ENCODE measurements at places on chromosomes 2 and 18.

DNA sequence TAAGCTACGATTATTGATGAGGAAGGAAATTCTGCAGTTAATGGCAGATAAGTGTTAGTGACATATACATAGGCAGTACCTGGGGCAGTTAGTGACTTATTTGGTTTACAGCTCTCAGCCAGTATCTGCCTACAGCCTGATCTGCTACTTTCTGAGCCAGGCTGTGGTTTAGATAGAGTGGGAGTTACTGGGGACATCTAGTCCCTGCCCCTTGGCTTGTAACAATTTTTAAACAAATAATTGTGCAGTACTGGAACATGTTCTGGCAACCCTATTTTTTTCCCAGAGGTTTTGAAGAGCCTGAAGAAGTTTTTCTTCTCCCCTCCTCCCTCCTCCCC, 2.3 kb downstream of the KIF5C start:
- DNase-seq, result no peak

- DNase-seq, result no peak
Measured at GRCh38 chr18:379681-380330, 112.0 kb upstream of the THOC1 start.

DNA sequence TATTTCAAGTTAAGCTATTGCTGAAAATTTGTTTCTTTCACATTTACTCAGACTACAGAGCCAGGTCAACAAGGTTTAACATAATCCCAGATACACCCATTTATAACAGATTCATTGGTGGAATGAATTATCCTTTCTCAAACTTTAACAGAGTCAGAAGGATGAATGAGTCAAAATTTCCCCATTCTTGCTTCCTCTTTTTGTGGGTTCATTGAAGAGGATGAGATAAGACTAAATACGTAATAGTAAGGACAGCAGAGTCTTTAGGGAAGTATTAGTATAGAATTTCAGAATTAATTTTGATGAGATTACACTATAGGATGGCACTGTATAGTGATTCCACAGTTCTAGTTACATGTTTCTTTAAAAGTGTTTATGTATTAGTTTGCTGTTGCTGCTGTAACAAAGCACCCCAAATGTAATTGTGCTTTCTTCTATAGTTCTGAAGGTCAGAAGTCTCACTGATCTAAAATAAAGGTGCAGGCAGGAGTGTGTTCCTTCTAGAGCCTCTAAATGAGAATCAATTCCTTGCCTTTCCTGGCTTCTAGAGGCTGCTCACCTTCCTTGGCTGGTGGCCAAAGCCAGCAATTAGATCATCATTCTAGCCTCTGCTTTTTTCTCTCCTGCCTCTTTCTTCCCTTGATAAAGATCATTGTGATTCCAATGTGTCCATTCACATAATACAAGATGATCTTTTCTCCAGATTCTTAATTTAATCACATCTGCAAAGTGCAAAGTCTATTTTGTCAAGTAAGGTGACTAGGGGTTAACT, 309.3 kb upstream of the PIK3C3 start:
- no peak for DNase-seq

DNA sequence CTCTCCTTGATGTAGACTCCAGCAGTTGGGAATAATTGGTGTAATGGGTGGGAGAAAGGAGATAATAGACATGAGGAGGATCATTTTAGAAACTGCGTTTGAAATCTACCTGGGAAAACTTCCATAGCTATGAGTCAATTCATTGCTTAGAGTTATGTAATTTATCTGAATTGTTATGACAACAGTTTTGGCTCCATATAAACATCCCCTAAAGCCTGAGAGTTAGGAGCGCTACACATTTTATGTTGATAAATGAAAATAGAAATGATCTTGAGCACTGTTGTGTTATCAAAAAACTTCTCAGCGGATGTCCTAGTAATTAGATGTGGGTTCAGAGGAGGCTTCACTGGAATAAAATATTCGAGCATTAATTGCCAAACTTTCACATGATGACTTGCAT, 573.4 kb downstream of the TSN start:
- no peak for DNase-seq

- no peak for DNase-seq
Measured at GRCh38 chr2:102717308-102718018, 44.4 kb upstream of the TMEM182 start.

DNA sequence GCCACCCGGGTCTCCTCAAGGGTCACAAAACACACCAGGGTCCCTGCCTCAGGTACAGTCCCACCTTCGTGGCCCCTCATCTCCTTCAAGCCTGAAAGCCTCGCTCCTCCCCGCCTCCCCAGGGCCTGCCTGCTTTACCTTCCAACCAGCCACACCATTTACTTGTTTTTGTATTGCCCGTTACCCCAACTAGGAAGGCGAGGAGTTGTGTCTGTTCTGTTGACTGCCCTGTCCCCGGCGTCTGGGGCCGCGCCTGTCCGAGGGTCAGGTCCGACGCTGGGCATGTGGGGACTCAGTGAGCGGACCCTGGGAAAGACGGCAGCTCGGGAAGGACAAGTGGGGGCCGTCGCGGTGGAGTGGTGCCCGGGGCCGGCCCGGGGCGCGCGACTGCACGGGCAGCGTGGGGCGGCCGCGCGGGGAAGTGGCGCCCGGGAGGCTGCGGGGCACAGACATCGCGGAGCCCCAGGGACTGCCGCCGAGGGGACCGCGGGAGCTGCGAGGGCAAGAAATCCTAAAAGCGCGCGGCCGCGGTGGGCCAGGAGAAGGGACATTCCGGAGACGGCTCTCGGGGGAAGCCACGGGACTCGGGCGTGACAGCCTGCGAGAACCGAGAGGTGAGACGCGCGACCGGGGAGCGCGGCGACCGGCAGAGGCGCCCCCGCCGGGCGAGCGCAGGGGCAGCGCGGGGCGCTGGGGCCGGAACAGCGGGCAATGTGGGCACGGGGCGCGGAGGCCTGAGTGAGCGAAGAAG, 797 bp upstream of the GRHL1 start:
- peak; percentile 16 for DNase-seq

DNA sequence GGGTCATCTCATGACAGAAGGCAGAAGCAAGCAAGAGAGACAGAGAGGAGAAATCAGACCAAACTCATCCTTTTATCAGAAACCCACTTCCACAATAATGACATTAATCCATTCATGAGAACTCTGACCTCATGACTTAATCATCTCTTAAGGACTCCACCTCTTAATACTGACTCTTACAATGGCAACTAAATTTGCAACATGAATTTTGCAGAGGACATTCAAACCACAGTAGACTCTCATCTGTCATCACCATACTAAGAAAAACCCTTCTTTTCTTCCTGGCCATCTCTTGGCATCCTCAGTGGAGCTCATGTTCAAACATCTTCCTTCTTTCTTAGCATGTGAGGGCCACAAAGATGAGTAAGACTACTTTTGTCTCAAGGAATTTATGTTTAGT, 476.2 kb upstream of the RAB12 start:
- DNase-seq, result no peak

GRCh38 chr2:206766057-206766930, 888 bp downstream of the FASTKD2 start:
- no peak for DNase-seq

DNA sequence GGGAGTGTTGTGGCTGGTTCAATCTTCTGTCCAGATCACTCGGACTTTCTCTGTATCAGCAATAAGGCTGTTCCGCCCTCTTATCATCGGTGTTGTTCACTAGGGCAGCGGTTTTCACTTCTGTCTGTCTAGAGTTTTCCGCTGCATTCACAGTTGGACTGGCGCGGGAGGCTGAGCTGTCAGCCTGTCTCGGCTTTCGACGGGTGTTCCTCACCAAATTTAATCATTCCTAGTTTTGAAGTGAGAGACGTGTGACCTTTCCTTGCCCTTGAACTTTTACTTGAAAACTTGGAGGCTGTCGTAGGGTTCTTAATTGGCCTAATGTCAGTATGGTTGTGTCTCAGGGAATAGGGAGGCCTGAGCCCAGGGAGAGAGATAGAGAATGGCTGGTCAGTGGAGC, 108.3 kb downstream of the NFATC1 start:
- no peak for DNase-seq

GRCh38 chr2:55932843-55933242, 9.3 kb upstream of the EFEMP1 start:
- DNase-seq, result no peak

GRCh38 chr2:147098940-147099339, 745.9 kb upstream of the ACVR2A start:
- no peak for DNase-seq

- DNase-seq, result no peak
Measured at GRCh38 chr18:8503248-8503647, 106.0 kb upstream of the RAB12 start.

DNA sequence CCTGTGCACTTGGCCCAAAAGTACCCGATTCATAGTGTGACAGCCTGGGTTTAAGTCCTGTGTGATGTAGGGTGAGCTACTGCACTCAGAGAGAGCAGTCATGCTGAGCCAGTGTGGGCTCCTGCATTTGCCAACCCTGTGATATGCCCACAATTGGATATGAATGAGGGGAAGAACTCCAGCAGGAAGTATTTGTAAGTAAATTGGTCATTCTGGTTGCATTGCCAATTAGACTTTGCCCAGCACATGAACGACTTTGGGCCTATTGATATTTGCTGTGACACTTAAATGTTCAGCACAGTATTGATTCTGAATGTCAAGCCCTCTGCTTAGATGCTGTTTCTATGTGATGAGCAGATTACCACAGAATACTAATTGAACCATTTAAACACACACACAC, 570.9 kb downstream of the PIK3C3 start:
- no peak for DNase-seq

DNA sequence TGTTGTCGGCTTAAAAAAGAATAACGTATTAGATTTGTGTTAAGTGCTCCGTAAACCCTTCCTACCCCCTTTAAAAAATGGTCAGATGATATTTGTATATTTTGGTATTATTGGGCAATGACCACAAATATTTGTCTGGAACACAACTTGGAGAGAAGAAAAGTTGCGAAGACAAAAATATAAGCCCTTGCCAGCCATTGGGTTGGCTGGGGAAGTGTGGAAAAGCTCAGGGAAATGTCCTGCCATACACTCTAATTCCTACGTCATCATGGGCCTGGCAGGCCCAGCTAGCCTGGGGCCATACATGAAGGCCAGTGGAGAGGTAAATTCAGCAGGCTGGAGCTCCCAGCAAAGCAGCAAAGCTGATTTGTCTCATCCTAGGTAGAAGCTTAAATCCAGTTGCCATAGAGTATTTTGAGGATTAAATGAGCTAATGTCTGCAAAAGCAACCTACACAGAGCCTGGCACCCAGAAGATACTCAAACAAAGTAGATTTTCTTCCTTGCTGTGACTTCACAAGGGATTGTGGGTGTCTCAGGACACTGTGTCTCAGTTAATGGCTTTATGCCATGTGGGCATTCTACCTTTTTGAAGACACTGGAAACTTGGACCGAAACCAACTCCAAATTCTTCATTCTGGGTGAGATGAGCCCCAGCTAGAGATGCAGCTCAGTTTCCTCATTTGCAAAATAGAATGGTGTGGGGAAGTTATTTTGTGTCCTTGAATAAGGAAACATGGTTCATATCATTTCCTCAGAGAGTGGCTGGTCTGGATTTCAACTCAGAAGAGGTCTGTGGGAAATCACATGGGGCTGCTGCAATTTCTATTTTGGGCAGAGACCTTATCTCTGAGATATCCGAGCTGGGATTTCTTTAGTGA, 87.9 kb upstream of the MAP4K3 start:
- no peak for DNase-seq

DNA sequence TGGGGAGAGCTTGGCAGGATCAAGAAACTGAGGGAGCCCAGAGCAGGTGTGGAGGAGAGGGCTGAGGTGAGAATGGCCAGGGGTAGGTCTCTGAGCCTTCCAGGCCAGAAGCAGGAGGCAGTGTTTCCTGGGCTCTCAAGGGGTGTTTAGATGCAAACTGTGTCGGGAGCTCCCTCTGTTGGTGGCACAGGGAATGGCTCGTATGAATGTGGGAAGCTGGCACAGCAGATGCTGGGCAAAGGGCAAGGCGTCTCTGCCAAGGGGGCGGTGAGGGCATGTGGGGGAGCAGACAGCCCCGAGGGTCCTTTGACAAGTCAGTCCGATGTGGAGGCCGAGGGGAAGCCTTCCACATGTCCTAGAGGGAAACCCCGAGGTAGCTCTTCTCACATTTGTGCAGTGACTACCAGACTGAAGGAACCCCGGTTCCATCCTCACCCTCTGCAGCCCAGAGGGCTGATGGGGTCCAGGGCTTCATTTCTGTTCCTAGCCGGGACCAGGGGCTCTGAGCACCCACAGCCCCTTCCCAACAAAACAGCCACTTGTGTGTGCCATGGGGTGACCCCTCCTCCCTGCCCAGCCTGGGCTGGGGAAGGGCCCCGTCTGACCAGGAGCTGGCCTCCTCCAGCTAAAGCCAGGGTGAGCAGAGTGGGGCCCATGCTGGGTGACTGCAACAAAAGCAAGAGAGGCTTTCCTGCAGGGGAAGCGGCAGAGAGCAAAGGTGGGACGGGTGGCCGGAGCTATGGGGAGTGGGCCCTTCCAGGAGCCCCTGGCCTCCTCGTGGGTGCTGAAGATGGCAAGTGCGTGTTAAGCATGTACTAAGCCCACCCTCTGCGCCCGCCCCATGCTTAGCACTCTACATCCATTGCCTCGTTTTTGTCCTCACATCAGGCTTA, 103.4 kb downstream of the SEPTIN10 start:
- DNase-seq, result peak; percentile 52

GRCh38 chr2:205002390-205002789, 457.1 kb downstream of the PARD3B start:
- no peak for DNase-seq

DNA sequence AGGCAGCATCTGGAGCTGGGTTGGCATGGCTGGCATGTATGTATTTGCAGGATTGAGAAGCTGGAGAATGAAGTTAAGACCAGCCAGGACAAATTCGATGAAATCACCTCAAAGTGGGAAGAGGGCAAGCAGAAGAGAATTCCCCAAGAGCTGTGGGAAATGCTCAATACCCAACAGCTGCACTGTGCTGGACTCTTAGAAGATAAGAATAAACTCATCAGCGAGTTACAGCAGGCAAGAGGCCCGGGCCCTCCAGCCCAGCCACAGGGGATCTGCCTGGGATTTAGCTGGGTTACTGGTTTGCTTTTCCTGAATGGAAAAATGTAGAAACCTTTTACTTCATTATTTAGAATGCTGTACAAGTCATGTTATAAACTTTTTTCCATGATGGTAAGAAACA, 22.5 kb downstream of the DRC1 start:
- no peak for DNase-seq

- no peak for DNase-seq
Measured at GRCh38 chr2:64666810-64667438, 13.2 kb upstream of the SERTAD2 start.

- no peak for DNase-seq
Measured at GRCh38 chr2:223036790-223037444, 15.1 kb upstream of the KCNE4 start.

DNA sequence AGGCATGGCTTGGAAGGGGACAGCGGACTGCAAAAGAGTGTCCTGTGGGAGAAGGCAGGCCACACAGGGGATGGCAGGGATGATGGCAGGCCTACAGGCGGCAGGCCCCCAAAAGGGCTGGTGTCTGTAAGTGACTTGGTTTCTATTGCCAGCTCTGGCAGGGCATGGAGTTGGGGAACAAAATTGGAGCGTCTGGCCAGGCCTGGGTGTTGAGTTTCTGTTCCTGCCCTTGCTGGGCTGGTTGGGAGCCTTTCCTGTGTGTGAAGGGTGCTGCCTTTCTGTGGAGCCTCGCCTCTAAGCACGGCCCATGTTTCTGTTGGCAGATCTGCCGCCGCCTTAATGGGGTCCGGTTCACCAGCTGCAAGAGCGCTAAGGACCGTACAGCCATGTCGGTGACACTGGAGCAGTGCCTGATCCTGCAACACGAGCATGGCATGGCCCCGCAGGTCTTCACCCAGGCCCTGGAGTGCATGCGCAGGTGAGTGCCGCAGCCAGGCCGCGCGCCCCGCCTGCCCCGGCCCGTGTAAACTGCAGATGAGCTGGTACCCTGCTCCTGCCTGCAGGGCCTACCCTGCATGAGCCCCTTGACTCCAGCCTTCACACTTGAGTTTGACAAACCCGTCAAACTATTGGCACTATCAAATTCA, 31.5 kb downstream of the COA5 start:
- DNase-seq, result no peak

Measured in RCC 7860 (cell line).